ENCODE measurements at places on chromosomes 6 and 20.
A peak's percentile ranks its signal among the peaks of the same experiment; 100 is the strongest.

GRCh38 chr20:20827992-20828597, 115.7 kb upstream of the RALGAPA2 start:
- DNase-seq = no peak

DNA sequence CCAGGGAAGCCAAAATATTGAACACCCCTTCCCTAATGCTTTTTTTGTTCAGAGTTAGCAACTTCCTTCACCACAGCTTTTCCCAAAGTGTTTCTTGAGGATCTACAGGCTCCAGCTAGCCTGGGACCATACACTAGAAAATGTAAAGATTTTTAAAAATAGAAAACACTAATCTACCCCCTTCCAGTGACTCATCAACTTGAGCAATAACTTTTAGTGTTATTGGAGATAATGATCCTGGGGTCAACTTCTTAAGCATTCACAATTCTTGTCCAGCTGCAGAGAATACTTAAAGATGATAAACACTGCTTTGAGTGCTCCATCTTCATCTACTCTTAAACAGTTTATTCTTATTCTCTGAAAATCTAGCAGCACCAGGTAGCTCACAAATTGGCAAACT, 131.6 kb downstream of the COL9A1 start:
- no peak for DNase-seq

DNA sequence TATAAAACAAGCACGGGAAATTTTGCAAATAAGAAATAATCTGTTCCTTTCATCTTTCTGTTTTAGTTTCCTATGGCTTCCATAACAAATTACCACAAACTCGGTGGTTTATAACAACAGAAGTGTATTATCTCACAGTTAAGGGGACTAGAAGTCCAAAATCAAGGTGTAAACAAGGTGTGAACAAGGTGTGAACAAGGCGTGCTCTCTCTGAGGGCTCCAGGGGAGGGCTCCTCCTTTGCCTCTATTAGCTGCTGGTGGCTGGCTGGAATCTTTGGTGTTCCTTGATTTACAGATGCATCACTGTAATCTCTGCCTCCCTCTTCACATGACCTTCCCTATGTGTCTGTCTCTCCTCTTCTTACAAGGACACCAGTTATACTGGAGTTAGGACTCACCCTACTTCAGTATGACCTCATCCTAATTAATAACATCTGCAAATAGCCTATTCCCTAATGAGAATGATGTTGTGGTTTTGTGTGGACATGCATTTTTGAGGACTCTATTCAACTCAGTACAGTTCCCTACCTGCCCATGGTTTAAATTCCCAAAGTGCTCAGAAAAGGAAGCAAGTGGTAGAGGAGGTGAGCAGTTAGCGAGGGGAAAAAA, 17.5 kb upstream of the BMP5 start:
- no peak for DNase-seq

DNA sequence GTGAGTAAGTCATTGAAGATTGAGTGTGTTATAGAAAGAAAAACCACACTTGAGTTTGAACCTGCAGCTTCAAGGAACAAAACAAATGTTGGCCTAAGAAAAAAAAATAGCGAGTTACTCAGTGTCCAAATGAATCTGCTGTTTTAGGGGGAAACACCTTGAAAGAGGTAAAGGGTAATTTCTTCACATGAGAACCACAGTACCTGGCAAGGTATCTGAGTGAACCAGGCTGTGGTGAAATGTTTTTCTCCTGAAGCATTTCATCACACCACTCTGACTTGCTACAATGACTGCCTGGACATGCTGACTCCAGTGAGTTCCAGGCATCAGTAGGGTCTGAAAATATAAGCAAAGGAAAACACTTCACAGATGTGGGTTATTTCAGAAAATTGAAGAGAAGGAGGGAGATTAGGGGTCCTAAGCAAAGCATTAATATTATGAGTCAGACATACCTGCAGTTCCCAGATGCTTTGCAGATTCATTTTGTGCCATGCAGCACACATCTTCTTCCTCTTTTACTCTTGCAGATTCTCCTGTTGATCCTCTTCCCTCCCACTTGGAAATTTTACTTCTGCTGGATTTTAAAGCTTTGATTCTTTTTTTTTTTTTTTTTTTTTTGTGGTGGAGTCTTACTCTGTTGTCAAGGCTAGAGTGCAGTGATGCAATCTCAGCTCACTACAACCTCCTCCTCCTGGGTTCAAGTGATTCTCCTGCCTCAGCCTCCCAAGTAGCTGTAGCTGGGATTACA, 206.2 kb upstream of the SGK1 start:
- DNase-seq = no peak

GRCh38 chr6:12580290-12580689, 136.3 kb upstream of the PHACTR1 start:
- no peak for DNase-seq

DNA sequence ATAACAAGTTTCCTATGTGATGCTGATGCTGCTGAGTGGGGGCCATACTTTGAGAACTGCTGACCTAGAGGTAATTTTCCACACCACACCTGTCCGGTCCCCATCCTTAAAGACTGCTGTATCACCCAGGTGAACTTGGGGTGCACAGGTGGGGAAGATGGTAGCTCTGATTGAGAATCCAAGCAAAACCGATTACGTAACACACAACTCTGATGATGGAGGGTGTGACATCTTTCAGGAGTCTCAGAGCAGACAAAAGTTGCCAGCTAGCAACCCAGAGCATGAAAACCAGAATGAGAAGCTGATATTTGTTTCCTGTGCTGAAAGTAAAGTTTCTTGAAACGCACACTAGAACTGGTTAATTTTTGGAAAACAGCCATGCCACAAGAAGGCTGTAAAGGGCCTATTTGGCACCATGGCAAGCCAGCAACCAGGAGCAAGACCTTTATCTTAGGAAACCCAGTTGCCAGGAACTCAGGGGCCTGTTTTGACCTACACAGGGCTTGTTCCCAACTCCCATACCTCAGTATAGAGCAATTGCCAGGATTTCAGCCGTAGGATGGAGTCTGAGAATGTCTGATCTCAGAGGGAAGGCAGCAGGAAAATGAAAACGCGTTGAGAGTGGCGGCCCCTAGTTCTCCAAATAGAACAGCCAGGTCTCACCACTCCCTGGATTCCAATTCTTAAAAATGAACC, 21.6 kb upstream of the TBC1D7 start:
- no peak for DNase-seq

GRCh38 chr6:37176268-37177076, 6.5 kb downstream of the PIM1 start:
- DNase-seq = no peak

GRCh38 chr20:32354592-32355416, 3.3 kb upstream of the ASXL1 start:
- no peak for DNase-seq

DNA sequence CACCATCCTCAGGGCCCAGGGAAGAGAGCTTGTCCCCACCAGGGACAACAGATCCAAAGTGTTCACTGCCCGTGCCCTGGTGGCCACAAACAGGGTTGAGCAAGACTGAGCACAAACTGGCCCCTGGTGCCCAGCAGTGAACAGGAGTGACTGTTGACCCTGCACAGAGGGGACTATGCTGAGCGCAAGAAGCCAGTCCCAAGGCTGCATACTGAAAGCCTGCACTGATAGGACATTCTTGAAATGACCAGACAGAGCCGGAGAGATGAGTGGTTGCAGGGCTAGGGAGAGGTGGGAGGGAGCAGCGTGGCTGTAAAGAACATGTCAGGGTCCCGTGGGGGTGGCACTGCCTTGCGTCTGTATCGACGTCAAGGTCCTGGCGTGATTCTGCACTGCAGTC, 2.9 kb upstream of the FNDC11 start:
- no peak for DNase-seq

DNA sequence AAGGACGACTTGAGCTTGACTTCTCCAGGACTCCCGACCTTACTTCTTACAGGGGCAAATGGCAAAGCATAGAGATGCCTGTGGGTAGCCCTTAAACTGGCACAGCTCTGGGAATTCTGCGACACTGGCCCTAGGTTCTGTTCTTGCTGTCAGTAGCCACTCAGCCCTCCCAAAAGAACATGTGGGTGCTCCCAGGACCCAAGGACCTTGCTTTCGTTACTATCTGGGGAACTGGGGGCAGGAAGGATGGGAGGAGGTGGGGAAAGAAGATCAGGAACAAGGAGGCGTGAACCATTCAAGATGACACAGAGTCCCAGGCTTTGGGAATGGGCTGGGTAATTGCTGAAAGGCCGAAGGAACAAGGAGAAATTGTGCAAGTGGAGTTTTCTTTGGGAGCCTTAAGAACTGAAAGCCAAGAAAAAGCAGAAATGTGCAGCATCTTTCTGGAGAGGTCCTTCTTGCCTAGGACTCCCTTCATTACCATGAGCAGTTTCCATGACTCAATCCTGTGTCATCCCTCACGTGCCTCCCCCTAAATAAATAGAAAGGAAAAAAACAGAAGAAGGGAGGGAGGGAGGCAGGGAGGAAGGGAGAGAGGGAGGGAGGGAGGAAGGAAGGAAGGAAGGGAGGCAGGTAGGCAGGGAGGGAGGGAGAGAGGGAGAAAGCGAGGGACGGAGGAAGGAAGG, 284.6 kb upstream of the FOXQ1 start:
- peak; percentile 48 for DNase-seq

GRCh38 chr6:64220801-64221200, 585.2 kb downstream of the PHF3 start:
- no peak for DNase-seq

- DNase-seq = no peak
These were observed 24.0 kb downstream of the JAG1 start for GRCh38 chr20:10649797-10650160.

DNA sequence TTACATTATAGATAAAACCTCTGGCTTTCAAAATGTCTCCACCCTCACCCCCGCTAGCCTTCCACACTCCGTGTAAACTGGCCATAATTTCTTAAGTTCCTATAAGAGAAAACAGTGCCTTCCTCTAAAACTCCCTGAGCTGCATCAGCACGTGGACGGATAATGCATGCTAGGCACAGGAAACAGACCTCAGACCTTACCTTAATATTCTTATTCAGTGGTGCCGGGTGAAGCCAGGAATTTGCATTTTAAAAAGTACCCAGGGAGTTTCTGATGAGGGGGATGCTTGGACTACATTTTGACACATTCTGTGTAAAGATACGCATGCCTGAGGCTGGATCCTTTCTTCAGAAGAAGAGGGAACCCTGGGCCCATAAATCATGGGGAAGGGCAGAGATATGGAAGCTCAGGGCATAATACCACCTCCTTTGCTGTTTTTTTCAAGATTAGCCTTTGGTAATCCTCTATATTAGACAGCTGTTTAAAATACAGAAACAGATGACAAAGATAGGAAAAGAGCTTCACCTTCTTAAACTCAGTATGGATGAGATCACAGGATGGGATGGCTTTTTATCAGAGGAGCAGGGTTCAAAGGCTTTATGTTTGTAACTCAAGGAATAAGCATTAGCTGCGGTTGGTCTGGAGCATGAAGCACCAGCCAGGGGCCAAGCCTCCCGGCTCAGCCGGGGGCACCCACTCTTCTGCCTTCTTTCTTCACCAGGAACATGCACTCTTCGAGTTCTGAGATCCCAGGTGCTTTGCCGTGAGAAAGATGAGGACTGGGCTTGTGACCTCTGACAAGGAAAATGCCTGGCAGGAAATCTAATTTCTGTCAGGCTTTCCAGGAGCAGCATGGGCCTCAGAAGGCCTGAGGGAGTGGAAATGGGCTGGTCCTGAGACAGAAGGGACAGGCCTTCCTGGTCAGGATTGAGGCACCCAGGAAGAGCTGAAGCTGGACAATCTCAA, 218.1 kb upstream of the SOX4 start:
- no peak for DNase-seq

DNA sequence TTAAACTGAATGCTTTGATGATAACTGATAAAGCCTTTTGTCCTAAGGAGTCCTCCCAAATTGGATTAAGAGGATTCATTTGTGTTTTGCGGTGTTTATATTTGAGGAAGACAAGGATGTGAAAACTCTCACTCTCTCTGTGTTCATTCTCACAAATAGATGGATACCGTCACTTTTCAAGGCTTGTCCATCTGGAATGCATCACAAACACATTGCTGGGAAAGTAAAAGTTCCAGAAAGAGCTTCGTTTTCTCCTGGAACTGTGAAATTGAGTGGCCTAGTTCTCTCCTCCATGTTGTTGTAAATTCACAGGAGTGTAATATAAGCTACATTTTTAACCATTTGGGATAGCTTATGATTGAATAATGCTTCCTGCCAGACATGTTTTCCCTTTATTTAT, 581.6 kb upstream of the FLRT3 start:
- no peak for DNase-seq

DNA sequence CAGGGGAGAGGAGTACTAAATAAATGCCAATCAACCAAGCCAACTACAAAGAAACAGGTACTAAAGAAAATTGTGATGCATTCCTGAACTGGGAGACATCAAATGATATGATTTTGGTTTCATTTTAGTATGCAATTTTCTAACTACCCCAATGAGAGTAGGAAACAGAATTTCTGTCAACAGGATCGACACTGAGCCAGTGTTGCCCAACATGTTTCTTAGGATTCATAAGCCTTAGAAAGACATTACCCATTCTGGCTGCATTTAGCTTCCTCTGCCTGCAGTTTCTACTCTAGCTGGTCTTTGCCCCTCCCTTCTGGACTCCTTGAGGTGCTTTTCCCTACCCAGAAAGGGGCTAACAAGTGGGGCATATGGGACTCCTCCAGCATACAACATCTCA, 49.8 kb downstream of the KCTD20 start:
- DNase-seq = no peak

- no peak for DNase-seq
These were observed 19.5 kb downstream of the CCDC167 start for GRCh38 chr6:37480118-37480736.

DNA sequence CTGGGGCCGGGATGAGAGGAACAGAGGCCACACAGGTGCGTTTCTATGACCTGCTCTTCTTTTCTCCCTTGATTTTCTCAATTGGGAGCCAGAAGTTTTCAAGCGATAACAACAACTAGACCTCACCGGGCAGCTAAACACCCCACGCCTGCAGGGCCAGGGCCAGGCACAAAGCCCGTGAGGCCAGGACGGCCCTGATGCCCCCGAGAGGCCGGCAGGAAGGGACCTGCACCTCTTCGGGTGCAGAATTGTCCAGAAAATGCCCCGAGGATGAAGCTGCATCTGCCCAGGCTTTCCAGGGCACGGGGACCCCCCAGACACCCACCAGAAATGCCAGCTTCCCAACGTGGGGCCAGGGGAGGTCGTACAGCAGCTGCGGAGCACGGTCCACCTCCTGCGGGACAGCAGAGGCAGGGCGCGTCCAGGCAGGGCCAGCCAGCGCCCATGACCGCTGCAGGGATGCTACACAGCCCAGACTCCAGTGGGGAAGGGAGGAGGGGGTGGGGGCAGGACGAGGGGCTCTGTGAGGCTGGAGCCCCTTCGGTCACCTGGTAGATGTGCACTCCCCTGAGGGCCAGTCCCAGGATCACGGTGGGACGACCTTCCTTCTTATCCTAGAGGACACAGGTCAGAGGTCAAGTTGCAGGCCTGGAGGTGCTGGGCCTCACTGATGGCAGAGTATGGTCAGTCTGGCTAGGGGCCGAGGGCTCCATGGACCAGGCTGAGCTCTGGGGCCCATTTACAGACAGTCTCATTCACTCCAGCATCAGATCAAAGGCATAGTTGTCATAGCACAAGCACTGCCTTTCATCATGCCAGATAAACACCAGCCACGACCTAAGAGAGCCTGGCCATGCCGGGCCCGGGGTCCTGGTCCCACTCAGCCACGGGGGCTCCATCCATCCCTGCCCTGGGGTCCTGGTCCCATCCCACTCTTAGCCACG, 16.4 kb downstream of the FRMD1 start:
- DNase-seq = no peak

GRCh38 chr6:126307849-126308248, 32.1 kb upstream of the CENPW start:
- DNase-seq = peak; percentile 4

- DNase-seq = no peak
These were observed at the start of gene GCNT2 for GRCh38 chr6:10521104-10521808. Gene GCNT2 (plus strand): TSS chr6:10521351. CDS start chr6:10528912, 7,561 bp downstream.

- peak; percentile 4 for DNase-seq
These were observed 584.7 kb upstream of the SLC35B3 start for GRCh38 chr6:9020001-9020400.

- no peak for DNase-seq
These were observed 1005.8 kb upstream of the ADGRB3 start for GRCh38 chr6:67629258-67629657.
